ENCODE measurements at places on chromosomes 13 and 19.

GRCh38 chr19:2770055-2771013, 12.7 kb downstream of the SGTA start:
- no peak overlapping the region for H3K4me3 ChIP-seq
- no peak overlapping the region for H3K27ac ChIP-seq

DNA sequence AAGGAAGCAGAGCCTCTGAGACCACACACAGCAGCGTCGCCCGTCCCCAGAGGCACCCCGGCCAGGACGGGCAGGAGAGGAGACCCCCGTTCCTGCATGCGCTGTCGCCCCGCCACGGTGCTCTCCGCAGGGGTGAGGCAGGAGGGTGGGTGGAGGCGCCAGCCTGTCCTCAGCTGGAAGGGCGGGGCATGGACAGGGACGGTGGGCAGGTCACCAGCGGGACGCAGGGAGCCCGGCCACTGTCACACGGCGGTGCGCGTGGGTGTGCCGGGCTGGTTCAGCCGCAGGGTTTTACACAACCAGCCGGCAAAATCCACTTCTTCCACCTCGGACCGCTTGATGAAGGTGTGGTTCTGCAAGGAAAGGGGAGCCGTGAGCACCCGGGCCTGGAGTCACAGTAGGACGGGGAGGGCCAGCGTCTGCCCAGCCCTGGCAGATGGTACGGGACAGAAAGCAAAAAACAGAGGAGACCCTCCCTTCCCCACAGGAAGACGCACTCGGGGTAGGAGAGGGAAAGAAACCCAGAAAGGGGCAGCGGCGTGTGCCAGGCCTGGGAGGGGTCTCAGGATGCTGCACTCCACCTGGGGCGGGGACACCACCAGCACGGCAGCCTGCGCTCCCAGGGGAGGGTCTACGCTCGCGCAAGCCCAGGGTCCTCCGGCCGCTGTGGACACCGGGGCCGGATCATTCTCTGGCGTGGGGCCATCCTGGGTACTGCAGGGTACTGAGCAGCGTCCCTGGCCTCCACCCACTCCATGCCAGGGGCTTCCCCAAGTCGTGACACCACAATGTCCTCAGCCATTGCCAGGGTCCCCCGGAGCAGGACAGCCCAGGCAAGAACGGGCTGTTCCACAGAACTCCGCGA, 23.9 kb upstream of the ZBTB7A start:
- H3K27ac ChIP-seq: peak overlapping the region; percentile 90
- no peaks in the 10 kb centered on the region for H3K27me3 ChIP-seq
- DNase-seq: no peak
- H3K4me3 ChIP-seq: no peak overlapping the region
- H3K36me3 ChIP-seq: peaks cover 16% of the 10 kb centered on the region

DNA sequence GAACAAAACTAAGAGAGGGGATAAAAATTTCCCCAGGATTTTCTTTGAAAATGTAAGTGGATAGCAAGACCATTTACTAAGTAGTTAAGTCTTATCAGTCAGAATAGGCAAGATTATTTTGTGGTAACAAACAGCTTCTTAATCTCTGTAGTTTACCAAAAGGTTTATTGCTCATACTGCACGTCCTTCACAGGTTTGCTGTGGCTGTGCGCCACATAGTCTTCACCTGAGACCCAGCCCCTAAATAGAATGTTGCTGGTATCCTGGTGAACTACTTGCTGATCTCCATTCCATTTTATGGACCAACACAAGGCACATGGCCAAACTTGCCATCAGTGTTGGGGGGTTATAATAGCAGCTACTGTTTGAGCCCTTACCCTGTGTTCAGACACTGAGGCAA, 44.6 kb downstream of the FNDC3A start:
- no peak overlapping the region for H3K27ac ChIP-seq
- no peaks in the 10 kb centered on the region for H3K4me1 ChIP-seq
- DNase-seq: no peak
- no peaks in the 10 kb centered on the region for H3K36me3 ChIP-seq

DNA sequence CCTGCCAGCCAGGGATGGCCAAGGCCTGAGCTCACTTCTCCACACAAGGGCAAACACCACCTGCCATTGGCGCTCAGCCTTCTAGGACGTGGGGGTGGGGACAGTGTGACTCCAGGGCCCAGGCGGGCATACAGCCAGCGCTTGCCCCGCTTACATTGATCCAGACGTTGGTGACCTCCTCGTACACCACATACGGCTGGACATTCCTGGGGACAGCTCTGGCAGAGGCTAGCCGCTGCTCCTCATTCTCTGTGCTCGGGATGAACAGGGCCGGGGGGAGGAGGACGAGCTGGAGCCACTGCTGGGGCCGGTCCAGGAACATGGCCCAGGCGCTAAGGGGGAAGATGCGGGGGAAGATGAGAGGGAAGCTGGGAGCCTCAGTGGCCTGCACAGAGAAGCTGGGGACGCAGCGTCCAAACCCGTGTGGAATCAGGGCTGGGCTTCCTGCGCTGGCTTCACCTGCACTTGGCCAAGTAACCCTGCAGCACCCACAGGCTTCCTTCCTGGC, 25.1 kb upstream of the MYDGF start:
- H3K27ac ChIP-seq: no peak overlapping the region
- no peak for DNase-seq
- H3K27me3 ChIP-seq: no peaks in the 10 kb centered on the region
- no peak overlapping the region for H3K4me3 ChIP-seq
- no peaks in the 10 kb centered on the region for H3K4me1 ChIP-seq

DNA sequence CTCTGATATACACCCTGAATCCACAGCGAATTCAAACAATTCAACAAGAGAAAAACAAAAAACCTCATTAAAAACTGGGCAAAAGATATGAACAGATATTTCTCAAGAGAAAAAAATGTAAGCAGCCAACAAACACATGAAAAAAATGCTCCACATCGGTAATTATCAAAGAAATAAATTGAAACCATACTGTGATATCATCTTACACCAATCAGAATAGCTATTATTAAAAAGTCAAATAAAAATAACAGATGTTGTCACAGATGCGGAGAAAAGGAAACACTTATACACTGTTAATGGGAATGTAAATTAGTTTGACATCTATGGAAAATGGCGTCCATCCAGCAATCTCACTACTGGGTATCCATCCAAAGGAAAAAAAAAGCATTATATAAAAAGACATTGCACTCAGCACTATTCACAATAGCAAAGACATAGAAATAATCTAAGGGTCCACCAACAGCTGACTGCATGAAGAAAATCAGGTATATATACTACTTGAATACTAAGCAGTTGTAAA, 1495.0 kb upstream of the PCDH20 start:
- no peak overlapping the region for H3K27ac ChIP-seq
- H3K4me1 ChIP-seq: no peaks in the 10 kb centered on the region
- no peak overlapping the region for H3K4me3 ChIP-seq
- H3K36me3 ChIP-seq: no peaks in the 10 kb centered on the region
- H3K27me3 ChIP-seq: no peaks in the 10 kb centered on the region
- no peak for DNase-seq

DNA sequence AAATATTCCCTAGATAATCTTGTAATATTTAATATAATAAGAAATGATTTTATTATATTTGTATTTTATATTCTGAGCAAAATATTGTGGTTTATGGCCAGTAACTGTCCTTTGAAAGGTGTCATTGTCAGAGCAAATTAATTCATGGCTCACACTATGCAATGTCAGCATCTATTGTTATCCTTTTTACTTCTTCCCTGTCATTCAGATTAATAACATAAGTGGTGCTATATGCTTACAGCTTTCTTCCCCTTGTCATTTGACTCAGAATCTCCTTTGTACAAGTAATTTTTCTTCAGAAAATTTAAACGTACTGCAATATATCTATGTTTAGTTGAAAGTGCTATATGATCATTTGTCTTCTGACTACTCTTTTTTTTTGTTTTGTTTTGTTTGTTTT, 1738.2 kb upstream of the MIR17HG start:
- no peak for DNase-seq
- H3K36me3 ChIP-seq: no peaks in the 10 kb centered on the region
- no peak overlapping the region for H3K27ac ChIP-seq
- no peaks in the 10 kb centered on the region for H3K27me3 ChIP-seq
- no peaks in the 10 kb centered on the region for H3K4me1 ChIP-seq
- no peak overlapping the region for H3K4me3 ChIP-seq

DNA sequence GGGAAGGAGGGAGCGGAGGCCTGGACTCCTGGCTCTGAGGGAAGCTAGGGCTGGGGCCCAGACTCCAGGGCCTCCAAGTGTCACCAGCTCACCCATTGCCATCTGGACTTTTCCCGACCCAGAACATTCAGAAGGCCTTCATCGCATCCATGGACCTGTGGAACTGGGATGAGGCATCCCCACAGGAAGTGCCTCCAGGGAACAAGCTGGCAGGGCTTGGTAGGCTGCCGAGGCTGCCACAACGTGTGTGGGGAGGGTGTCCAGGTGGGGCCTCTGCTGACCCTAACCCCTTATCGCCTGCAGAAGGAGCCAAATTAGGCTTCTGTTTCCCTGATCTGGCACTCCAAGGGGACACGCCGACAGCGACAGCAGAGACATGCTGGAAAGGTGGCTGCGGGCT, 767 bp downstream of the ETV2 start:
- no peak overlapping the region for H3K4me3 ChIP-seq
- peaks cover 36% of the 10 kb centered on the region for H3K4me1 ChIP-seq
- no peak overlapping the region for H3K27ac ChIP-seq

GRCh38 chr19:17671906-17672305, 16.2 kb downstream of the UNC13A start:
- peak; percentile 38 for DNase-seq
- no peaks in the 10 kb centered on the region for H3K4me1 ChIP-seq
- no peaks in the 10 kb centered on the region for H3K27me3 ChIP-seq
- no peak overlapping the region for H3K27ac ChIP-seq
- H3K4me3 ChIP-seq: no peak overlapping the region

- H3K4me3 ChIP-seq: no peak overlapping the region
- no peak overlapping the region for H3K27ac ChIP-seq
Observed at GRCh38 chr13:98693756-98694155, 58.7 kb downstream of the SLC15A1 start.

GRCh38 chr19:45477713-45478453, 10.1 kb downstream of the FOSB start:
- H3K27me3 ChIP-seq: peaks cover 2% of the 10 kb centered on the region
- peak overlapping the region; percentile 60 for H3K4me3 ChIP-seq
- DNase-seq: peak; percentile 66
- H3K27ac ChIP-seq: peak overlapping the region; percentile 89
- peaks cover 30% of the 10 kb centered on the region for H3K4me1 ChIP-seq

DNA sequence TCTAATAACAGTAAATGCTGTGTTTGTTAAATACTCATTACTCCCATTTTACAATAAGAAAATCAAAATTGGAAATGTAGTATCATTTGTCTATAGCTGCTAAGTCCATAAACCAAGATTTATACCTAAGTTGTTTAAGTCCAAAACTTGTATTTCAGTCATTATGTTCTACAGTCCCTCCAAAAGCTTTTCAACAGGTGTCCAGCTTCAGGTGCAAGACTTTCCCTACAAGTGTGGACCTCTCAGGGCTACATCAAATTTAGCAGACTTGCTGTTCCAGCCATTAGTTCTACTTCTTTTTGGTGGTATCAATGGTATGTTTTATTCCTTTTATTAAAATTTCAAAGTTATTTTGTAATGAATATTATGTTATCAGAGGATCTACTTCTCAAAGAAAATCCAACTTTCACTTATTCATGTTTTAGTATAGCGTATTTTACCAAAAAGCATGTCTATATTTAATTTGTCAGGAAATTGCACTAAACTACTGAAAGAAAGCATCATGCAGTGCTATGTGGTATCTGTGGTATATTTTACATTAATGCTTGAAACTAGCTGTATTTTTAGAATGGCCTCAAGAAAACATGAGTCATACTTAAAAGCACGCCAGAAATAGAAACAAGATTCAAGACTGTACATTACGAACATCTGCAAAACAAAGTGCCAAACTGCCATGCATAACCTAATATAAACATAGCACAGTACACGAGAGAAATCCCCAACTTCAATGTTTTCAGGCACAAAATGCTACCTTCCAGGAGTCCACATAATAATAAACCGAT, 44.5 kb downstream of the VWA8 start:
- DNase-seq: peak; percentile 40
- no peak overlapping the region for H3K4me3 ChIP-seq
- no peaks in the 10 kb centered on the region for H3K27me3 ChIP-seq
- H3K27ac ChIP-seq: no peak overlapping the region

DNA sequence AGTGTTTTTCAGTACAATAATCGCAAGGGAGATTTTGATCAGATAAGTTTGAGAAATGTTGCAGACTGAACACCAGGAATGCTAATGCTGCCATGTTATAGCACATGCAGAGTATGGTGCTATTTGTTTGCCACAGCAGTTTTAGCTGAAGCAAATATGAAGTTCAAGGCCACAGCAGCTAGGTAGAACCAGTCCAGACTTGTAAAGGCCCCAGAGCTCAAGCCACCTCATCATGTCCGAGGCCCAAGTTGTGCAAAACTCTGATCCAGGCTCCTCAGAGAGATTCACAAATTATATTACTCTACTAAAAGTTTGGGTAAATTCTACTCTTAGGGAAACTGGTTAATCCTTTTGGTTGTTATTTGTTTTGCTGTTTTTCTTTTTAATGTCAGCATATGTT, 2702.6 kb downstream of the PCDH9 start:
- no peaks in the 10 kb centered on the region for H3K36me3 ChIP-seq
- no peak for DNase-seq
- H3K27me3 ChIP-seq: no peaks in the 10 kb centered on the region
- no peak overlapping the region for H3K27ac ChIP-seq

DNA sequence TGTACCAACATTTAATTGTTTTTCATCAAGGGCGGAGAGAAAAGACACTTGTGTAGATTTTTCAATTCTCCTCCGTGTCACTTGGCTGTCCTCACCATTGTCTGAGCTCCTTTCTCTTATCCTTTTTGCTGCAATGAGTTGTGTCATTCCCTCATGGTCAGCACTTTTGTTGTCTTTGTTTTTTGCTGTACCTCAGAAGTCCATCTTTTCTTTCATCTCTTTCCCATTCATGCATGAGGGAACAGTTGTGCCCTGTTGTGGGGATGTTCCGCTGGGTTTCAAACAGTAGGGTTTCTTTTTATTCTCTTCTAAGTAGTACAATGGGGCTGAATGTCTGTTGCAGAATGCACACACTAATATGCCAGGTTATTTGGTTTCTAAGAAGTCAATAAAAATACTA, 222.6 kb downstream of the TM9SF2 start:
- H3K27ac ChIP-seq: no peak overlapping the region
- no peaks in the 10 kb centered on the region for H3K36me3 ChIP-seq
- H3K4me3 ChIP-seq: no peak overlapping the region
- H3K27me3 ChIP-seq: no peaks in the 10 kb centered on the region

DNA sequence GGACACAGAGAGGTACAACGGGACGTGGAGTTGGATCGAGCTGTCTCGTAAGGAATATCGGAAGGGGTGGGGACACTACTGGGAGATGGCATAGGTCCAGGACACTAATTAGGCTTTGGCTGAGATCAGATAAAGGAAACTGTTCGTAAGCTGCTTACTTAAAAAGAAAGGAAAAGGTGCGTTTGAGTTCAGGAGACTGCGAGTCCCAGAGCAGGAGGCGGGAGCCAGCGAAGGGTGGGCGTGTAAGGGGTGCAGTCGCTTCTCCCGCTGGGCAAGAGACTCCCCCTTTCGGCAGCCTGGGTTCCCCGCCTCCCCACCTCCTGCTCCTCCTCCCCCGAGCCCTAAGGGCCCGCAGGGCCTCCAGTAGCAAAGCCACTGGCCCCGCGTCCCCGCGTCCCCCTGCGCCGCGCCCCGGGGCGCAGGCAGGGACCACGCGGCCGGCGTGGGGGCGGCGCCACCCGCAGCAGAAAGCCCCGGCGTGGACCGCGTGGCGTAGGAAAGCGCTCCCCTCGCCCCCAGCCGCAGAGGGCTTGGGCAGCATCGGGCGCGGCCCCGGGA, 547 bp downstream of the ABCC4 start:
- DNase-seq: peak; percentile 60
- H3K4me3 ChIP-seq: peak overlapping the region; percentile 63
- no peaks in the 10 kb centered on the region for H3K36me3 ChIP-seq
- no peaks in the 10 kb centered on the region for H3K27me3 ChIP-seq
